Lower lobe of right lung (tissue), 2 donors: ENCODE measurements at places on chromosomes 7 and 10. TPM values are rescaled to one million over a fixed set of nuclear protein-coding genes. Genes with fewer than 3 reads are reported as not detected.

Gene ZNF33A
- total RNA-seq: 30.2 TPM

Gene SRRM3
- total RNA-seq: 0.86 TPM

Gene ZNF853
- total RNA-seq: 4.4 TPM

Gene BLNK
- total RNA-seq: 11.2 TPM

Gene NPTX2
- total RNA-seq: 0.62 TPM

Gene METTL27
- 4.0 TPM for total RNA-seq

Gene CREB3L2
- 48.9 TPM for total RNA-seq

- no peak overlapping the region for H3K4me3 ChIP-seq
- no peaks in the 10 kb centered on the region for H3K4me1 ChIP-seq
- H3K36me3 ChIP-seq: no peaks in the 10 kb centered on the region
- H3K27me3 ChIP-seq: peaks cover 43% of the 10 kb centered on the region
- no peak overlapping the region for H3K27ac ChIP-seq
- no peak for DNase-seq
These were observed 38.9 kb upstream of the SLF2 start for GRCh38 chr10:100873827-100874326.

DNA sequence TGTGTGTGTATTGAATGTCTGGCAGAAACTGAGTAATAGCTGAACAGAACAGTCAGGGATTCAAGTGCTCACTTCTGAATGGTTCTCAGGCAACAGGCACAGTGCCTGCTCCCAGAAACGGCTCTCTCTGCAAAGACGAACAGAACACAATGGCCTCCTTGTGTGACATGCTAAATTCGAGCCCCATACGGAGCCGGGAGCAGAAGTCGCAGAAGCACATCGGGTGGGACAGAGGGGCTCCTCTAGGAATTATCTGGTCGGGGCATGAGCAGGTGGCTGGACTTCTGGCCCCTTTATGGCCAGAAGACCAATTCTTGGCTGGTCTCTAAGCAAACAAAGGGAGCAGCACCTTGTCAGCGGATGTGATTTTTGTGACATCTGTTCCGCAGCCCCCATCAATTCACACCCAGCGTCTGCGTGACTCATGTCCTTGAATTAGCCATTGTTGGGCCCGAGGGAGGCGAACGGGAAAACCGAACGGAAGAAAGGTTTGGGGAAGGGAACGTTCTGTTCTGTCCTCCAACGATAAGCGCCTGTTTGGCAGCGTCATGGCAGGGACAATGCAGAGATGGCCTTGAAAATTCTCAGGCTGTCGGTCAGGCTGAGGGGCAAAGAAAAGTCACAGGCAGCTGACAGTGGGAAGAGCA lies 47.3 kb upstream of the NPTX2 start:
- no peak overlapping the region for H3K4me3 ChIP-seq
- H3K27me3 ChIP-seq: no peaks in the 10 kb centered on the region
- H3K4me1 ChIP-seq: no peaks in the 10 kb centered on the region

- no peak overlapping the region for H3K4me3 ChIP-seq
- no peaks in the 10 kb centered on the region for H3K36me3 ChIP-seq
- no peak overlapping the region for H3K27ac ChIP-seq
- no peak for DNase-seq
- no peaks in the 10 kb centered on the region for H3K27me3 ChIP-seq
These were observed 20.4 kb upstream of the INPP5F start for GRCh38 chr10:119705434-119705831.

- no peak for DNase-seq
- H3K27ac ChIP-seq: no peak overlapping the region
- H3K36me3 ChIP-seq: peaks cover 56% of the 10 kb centered on the region
- H3K27me3 ChIP-seq: no peaks in the 10 kb centered on the region
- H3K4me3 ChIP-seq: no peak overlapping the region
- H3K4me1 ChIP-seq: peaks cover 23% of the 10 kb centered on the region
These were observed 104.9 kb downstream of the SPDYE5 start for GRCh38 chr7:75596727-75597614.

- no peaks in the 10 kb centered on the region for H3K27me3 ChIP-seq
- H3K27ac ChIP-seq: no peak overlapping the region
- H3K4me1 ChIP-seq: no peaks in the 10 kb centered on the region
- no peak for DNase-seq
- no peaks in the 10 kb centered on the region for H3K36me3 ChIP-seq
These were observed 42.5 kb downstream of the CCDC71L start for GRCh38 chr7:106618480-106618879.
